ENCODE measurements at places on chromosomes 5 and 9. TPM values are rescaled to one million over a fixed set of nuclear protein-coding genes. Genes with fewer than 3 reads are reported as not detected.

Gene EIF4E1B
- not detected for total RNA-seq

Gene ACOT12
- not detected for total RNA-seq

Gene FCN2
- not detected for total RNA-seq

Gene BHMT
- total RNA-seq, result not detected

Gene F2RL1
- 185 TPM for total RNA-seq

Gene ANXA2R
- 2.9 TPM for total RNA-seq

GRCh38 chr5:111394586-111394985 is 117.7 kb downstream of the STARD4 start:
- DNase-seq, result peak; percentile 33

DNA sequence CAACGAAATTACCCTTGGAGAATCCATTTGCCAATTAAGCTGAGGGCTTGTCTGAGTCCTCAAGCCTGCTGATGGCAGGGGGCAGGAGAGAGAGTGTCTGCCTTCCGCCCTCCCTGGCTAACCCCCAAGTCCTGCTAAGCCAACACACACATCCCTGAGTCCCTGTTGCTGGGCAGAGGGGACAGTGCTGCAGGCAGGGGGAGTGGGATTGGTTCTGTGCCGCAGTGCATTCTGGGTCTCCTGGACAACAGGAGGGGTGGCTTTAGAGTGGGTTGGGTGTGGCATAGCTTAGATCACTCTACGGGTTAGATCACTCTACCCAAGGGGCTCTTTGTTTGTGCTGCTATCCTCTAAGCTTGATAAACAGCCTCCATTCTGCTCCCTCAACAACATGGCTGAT is 427.7 kb downstream of the CDK5RAP2 start:
- DNase-seq, result no peak

DNA sequence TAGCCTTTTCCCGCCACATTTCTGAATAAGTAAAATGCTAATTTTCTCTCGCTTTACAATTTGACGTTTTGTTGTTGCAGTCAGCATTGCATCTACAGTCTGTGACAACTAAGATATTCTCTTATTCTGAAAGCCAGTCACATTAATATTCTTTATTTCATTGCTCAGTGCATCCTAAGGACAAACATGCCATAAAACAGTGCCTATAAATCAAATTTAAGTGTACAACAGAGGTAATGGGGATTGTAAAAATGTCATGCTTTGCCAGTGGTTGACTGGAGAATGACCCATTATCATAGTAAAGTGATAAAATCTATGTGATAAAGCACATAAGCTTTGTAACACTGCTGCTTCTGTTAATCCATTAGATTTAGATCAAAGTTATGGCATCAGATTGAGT is 1850.0 kb upstream of the ACO1 start:
- no peak for DNase-seq

- no peak for DNase-seq
Measured at GRCh38 chr9:72334658-72335337, 30.2 kb downstream of the ZFAND5 start.

- no peak for DNase-seq
Measured at GRCh38 chr9:113337714-113338113, 2.4 kb downstream of the WDR31 start.

GRCh38 chr9:133493428-133493827 is 14.5 kb upstream of the SLC2A6 start:
- no peak for DNase-seq

DNA sequence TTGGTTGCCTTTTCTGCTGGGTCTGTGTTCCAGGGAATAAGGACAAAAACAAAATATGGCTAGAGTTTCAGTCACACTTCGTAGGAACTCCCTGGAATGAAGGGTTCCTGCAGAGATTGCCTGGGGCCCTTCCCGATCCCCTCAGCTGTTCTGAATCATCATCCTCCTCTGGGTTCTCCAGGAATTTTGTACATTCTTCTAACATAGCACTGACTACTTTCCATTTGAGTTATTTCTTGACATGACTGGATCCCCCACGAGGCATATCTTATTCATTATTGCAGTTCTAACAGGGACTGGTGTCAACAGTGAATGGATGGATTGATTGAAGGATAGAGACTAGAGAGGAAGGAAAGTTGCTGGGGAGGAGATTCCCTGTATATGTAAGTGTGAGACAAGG is 49.2 kb upstream of the TNC start:
- DNase-seq, result peak; percentile 88

GRCh38 chr5:128252196-128252595 is 168.6 kb downstream of the SLC12A2 start:
- DNase-seq, result no peak

DNA sequence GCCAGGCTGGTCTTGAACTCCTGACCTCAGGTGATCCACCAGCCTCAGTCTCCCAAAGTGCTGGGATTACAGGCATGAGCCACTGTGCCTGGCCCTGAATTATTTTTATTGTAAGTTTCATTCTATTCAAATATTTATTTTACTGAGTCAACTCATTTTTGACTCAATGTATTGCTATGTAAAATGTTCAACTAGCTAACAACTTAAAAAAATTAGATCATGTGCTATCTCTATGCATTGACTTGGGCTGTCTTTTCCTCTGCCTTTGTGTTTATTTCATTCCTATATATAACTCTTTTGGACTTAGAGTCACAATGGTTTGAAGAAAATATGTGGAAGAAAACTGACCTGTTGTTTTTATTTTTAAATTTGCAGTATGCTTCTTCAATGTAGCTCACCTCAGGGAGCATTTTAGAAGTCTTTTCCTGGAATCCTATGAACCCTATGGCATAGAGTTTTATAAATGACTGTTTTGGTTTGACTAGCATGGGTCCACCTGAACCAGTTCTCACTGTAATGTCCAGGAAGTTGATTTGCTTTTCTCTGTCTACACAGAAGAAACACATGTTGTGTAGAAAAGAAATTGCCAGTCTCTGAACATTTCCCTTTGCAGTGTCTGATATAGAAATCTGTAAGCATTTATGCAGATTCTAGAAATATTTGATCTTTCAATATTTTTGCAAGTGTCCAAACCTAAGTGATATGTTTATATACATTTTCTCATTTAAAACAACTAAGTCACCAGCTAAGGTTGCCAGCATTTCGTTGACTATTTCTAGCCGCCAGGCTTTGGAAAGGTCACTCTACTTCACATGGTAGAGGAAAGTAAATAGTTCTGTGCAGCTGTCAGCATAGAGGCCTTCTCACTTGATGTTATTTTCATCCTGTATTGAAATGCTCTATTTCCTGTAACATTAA is 138.8 kb downstream of the PCSK1 start:
- no peak for DNase-seq

DNA sequence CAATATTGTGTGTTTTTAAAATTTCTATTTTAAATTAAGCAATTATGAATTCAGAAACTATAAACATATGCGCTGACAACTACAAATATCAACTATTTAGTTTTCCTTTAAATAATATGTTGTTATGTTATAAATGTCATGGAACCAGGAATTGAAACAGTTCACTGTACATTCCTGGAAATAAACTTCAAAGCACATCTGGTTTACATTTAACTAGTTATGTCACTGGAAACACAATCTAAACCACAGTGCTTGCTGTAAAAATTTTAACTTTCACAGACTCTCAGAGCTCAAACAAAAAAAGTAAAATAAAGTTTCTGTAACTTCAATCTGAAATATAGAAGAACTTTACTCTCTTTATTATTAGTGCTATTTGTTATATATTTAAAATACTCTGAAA is 179.2 kb downstream of the FBN2 start:
- DNase-seq, result no peak

- no peak for DNase-seq
Measured at GRCh38 chr9:18438951-18439350, 35.0 kb upstream of the ADAMTSL1 start.

- DNase-seq, result no peak
Measured at GRCh38 chr5:122322801-122323548, 10.9 kb downstream of the SNCAIP start.

GRCh38 chr5:123546657-123547056 is 34.7 kb downstream of the CSNK1G3 start:
- no peak for DNase-seq

- DNase-seq, result peak; percentile 98
Measured at GRCh38 chr5:136053336-136054141, 24.8 kb downstream of the TGFBI start.

DNA sequence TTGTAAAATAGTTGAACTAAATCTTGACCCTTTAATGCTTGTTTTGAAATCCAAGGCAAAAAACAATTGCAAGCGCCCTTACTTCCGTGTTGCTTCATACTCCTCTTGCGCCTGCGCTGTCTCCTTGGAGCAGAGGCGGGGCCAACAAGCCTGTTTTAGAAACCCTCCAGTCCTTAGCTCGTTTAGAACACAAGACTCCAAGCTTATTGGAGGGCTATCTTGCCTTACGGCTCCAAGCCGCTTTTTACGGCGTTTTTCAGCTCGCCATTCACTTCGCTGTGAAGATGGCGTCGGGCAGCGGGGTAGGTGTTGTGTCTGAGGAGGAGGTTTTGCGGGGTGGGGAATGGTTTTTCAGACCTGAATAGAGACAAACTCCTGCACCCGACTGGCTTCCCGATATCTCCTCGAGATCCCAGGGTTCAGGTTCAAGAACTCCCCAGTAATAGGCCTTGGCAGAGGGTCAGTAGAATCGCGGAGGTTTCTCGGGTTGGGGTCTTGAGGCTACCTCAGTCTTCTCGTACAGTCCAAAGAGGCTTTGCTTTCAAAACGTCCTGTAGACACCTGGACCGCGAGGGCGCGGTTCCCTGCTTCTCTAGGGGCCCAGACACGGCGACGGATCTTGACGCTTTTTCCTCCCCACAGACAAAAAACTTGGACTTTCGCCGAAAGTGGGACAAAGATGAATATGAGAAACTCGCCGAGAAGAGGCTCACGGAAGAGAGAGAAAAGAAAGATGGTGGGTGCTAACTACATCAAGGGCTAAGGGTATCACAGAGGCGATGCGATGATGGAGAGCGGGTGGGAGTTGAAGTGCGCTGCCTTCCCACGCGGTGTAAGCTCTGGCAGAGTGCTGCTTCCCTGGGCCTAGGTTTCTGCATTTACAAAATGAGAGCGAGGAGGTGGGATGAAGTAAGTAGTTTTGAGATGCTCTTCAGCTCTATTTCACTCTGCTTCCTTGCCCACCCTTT is at the start of gene ZMAT2:
Gene ZMAT2, plus strand, starts transcription at position 271 of the 968 bp plus-strand sequence. Its CDS starts 14 bp downstream, at position 285.
- peak; percentile 97 for DNase-seq

Measured in Daoy (cell line).